ENCODE measurements at places on chromosomes 7 and 10.
A peak's percentile ranks its signal among the peaks of the same experiment; 100 is the strongest.

GRCh38 chr7:134452991-134453473 lies 5.9 kb downstream of the AKR1B1 start:
- no peak for DNase-seq

DNA sequence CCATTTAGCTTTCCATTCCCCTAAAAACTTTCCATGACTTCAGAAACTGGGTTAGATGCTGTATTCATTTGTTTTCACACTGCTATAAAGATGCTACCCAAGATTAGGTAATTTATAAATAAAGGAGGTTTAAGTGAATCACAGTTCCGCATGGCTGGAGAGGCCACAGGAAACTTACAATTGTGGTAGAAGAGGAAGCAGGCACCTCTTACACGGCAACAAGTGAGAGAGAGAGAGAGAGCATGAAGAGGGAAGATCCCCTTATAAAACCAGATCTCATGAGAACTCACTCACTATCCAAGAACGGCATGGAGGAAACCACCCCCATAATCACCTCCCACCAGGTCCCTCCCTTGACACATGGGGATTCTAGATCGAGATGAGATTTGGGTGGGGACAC lies 336.8 kb downstream of the TFEC start:
- DNase-seq = no peak

- peak; percentile 71 for DNase-seq
Measured at GRCh38 chr10:96671211-96671890, 49.0 kb downstream of the PIK3AP1 start.

DNA sequence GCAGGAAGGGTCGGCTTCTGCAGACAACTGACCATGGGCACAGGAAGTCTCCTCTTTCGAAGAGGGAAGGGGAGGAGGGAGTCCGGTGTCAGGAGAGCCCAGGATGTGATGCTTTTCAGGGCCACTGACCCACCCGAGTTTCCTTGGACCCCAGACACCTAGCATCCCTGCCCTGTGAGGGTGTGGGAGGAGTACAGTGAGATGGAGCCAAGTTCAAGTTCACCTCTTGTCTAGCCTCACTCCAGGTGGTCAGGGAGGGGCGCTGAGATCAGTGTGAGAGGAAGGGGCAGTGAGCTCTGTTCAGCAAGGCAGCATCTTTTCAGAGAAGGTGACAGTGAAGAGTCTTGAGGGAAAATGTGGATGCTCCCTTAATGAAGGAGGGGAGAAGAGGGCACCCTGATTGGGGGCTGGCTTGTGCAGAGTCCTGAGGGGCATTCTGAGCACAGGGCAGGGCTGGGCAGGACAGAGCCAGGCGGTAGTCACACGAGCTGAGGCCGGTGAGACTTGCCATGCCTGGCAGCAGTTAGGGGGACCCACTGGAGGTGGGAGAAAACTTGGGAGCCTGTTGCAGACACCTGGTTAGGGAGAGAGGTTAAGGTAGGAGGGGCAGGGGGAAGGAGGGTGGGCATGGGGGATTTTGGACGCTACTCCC lies 49.7 kb downstream of the ADCY1 start:
- DNase-seq = no peak

DNA sequence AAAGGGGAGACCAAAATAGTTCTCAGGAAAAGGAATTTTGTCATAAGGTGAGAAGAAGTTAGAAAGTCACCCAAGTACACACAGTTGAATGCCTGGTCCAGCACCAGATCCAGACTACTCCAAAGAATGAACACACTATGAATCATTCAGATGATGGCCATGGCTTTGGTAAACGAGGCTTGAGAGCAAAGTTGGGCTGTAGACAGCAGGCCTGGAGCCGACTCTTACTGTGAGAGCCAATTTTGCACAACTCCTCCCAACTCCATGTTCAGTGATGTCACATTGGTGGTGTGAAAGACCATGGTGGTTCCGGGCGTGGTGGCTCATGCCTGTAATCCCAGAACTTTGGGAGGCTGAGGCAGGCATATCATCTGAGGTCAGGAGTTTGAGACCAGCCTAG lies 131.6 kb downstream of the PKD1L1 start:
- no peak for DNase-seq

- no peak for DNase-seq
Measured at GRCh38 chr7:137885678-137886077, 38.9 kb upstream of the DGKI start.

- no peak for DNase-seq
Measured at GRCh38 chr10:120279196-120279595, 177.8 kb upstream of the PLPP4 start.

DNA sequence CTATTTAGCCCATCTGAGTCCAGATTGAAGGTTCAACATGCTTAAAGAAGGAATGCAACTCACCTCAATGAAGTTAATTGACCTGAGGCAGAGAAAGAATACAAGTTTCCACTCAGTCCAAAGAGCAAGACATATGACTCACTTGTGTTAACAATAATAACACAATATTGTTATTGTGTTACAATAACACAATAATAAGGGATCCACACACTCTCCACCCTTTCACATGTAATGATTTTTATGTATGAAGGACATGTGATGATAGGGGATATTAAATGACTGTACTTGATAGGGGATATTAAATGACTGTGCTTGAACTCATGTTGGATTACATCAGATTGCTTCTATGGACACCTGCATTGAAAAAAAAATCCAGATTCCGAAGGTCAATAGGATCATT lies 3.6 kb upstream of the ABCB1 start:
- no peak for DNase-seq

- DNase-seq = peak; percentile 82
Measured at GRCh38 chr10:17025444-17026295, 103.9 kb downstream of the CUBN start.

DNA sequence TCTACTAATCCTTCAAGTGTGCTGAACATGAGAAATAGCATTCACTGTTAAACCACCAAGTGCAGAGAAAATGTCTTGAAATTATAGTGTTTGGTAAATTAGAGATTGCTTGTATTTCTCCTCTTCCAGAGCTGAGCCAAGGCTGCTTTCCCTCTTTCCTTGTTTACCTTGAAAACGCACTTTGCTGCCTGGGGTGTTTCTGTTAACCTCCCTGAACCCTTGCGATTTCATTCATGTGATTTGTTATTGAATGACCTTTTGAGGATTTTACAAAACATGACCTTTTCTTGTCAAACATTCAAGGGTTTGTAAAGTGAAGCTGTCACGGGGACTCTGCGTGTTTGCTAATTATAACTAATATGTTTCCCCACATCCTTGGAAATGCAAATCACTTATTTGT lies 169.4 kb downstream of the LRMDA start:
- no peak for DNase-seq

GRCh38 chr7:28230261-28230660 lies 49.7 kb upstream of the JAZF1 start:
- no peak for DNase-seq

GRCh38 chr7:69399401-69399800 lies 198.9 kb upstream of the AUTS2 start:
- no peak for DNase-seq

DNA sequence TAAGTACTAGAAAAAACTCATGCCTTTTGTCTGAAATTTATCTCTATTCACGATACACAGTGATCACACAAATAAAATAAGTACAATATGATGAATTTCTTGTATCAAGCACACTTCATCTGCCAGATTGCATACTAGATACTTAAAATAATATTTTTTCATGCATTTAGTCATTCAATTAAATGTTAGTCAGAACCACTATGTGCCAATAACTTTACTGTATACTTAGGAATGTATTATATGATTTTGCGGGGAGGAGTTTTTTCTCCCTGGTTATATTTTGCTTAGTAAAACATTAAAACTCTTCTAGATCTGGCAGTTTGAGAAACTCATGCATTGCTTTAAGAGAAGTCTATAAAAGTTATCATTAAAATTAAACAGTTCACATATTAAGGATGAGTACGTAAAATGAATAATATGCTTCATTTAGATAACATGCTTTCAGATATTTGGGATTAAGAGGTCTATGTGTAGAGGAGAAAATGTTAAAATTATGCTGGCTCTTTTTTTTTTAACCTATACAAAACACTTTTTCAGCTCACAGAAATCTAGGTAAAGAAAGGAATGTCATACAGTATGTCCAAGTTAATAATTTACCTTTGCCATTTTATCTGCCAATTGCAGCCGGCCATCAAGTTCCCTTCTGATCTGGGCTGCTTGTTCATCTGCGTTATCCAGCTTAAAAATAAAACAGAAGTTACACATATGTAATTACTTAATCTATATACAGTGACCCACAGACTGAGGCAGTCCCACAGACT lies 70.1 kb downstream of the RNF133 start:
- DNase-seq = no peak

DNA sequence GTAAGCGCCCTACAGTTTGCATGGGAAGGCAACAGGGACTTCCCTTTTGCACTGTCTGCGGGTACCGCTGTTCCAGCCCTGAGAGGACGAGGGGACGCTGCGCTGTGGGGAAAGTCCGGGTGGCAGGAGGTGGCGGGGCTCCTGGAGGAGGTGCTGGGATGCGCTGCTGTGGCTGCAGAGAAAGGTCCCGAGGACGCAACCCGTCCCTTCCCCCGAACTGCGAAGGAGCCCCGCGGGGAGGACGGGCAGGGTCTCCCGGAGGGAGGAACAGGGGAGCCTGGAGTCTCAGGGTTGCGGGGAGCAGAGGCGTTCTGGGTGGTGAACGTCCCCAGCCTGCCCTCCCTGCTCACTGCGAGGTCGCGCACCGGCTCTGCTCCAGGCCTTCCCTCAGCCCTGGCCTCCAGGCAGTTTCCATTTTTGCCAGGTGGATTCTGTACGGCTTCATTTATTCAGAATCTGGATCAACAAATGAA lies 91.6 kb downstream of the CXCL12 start:
- no peak for DNase-seq

GRCh38 chr10:91690412-91690811 lies 57.5 kb upstream of the PPP1R3C start:
- no peak for DNase-seq

DNA sequence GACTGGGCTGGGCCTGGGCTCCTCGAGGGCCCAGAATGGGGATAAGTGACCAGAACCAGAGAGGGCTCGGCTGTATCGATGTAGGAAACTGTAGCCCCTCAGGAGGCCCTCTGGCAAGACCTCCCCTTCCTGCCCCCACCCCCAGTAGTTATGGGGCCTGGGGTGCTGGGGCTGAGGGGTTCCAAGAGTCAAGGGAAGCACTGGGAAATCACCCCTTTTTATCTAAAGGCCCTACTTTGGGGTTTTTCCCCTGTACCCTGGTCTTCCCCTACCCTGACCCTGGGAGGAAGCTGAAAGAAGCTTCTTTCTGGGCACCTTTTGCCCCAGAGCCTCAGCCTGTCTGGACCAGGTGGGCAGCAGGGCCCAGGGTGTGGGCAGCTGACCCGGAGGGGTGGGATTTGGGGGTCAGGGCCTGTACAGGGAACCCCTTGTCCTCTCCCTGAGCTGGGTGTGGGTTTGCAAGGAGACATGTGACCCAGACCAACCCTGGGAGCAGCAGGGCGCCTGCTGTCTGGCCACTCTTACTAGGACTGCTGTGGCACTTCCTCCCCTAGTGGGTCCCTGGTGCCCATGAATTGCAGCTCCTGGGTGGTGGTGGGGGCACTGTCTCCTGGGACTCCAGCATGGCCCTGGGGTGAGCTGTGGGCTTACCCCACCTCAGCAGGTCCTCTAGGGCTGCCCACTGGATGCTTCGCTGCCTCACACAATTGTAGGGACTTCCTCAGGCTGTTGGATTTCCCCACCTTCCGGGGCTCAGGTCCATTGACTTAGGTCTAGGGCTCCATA lies 1.5 kb downstream of the IRF5 start:
- no peak for DNase-seq

DNA sequence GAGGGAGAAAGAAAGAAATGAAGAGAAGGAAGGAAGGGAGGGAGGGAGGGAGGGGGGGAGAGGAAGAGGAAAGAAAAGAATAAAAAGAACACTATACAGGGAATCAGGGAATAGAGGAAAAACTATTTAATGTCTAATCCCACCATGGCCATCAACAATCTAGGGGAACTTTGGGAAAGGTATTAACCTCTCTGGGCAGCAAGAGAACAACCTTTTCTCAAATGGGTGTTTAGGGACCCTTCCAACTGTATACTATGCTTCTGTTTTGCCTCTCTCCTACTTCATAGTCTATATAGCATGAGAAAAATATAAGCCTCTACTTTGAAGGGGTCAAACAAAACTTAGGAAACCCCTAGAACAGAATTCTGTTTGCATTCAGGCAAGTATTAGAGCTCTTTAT lies 54.5 kb downstream of the CHCHD3 start:
- no peak for DNase-seq

DNA sequence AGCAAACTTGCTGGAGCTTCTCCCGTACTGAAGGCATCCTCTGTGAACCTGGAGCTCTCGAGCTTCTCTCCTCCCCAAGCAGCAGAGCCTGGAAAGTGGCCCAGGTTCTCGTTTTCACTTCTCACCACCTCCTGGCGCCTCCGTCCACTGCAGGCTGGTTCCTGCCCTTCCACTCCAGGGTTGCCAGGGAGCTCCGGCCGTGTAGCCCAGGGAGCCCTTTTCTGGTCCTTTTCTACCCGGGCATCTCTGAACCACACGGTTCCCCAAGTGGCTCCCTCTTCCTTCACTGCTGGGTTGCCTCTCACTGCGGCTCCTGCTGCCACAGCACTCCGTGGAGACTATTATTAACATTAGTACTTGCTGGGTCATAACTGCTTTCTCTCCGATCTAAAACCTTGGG lies 208.6 kb upstream of the PPP2R2D start:
- peak; percentile 56 for DNase-seq

GRCh38 chr7:36490419-36490830 lies 100.8 kb downstream of the ANLN start:
- no peak for DNase-seq

GRCh38 chr7:97004247-97005182 lies 838 bp upstream of the DLX6 start:
- DNase-seq = no peak

GRCh38 chr7:117347962-117348672 lies 25.3 kb upstream of the WNT2 start:
- DNase-seq = no peak

DNA sequence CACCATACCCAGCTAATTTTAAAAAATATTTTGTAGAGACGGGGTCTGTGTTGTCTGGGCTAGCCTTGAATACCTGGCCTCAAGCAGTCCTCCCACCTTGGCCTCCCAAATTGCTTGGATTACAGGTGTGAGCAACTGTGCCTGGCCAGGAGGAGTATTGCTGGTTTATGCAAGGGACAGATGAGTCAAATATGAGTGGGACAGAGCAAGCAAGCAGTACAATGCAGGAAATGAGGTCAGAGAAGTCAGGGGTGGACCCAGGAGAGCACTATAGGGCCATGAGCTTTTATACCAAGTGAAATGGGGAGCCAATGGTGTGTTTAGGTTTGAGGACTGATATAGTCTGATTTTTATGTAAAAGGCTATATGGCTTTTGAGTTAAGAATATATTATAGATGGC lies 6.3 kb downstream of the TSPAN13 start:
- DNase-seq = no peak

GRCh38 chr7:44897309-44897708 lies 12.0 kb upstream of the PURB start:
- no peak for DNase-seq

GRCh38 chr10:128053356-128053755 lies 72.9 kb downstream of the MKI67 start:
- DNase-seq = no peak

GRCh38 chr7:18553605-18554003 lies 58.1 kb downstream of the HDAC9 start:
- no peak for DNase-seq
